ENCODE measurements at places on chromosomes 3 and 15.

DNA sequence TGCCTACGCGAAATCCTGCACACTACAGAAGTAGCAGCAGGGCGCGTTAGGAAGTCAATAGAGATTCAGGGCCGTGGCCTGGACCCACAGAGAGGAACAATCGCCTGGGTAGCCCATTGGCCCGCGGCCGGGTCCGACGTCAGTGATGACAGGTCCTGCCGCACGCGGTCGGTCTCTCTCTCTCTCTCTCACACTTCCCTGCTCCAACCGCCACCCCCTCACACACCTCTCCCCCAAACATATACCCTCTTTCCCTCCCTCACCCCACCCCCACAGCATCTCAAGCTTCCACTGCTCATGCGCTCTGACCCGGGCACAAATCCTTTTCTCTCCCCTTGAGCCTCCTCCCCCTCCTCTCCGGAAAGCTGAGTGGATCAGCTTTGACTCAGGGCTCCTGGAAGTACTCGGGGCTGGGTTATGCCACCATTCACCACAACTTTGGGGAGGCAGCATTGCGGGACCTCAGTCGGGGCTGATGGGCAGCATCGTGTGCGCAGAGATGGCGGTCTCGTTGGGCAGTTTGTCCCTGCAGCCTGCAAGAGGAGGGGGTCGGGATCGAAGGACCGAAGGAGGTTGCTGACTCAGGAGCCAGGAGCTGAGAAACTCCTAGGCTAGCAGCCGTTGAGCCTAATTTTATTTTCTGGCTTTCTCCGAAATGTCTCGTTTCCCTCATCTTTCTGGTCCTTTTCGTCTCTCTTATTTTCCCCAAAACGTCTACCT lies 9.0 kb downstream of the ZIC4 start:
- DNase-seq: no peak

DNA sequence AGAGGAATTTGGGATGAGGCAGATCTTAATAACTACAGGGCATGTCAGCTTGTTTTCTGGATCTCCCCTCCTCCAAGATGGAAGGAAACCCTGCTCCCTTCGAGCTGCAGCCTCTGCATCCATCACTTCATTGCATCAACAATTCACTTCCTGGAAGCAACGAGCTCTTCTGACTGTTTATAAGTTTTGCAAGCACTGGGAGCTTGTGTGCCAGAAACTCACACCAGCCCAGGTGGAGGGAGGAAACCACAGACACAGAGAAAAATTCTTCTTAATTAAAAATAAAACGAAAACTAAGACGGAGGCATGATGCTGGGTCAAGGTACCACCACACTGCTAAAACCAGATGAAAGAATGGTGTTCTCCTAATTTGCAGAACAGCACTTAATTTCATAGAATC lies 10.6 kb downstream of the LRIG1 start:
- no peak for DNase-seq

DNA sequence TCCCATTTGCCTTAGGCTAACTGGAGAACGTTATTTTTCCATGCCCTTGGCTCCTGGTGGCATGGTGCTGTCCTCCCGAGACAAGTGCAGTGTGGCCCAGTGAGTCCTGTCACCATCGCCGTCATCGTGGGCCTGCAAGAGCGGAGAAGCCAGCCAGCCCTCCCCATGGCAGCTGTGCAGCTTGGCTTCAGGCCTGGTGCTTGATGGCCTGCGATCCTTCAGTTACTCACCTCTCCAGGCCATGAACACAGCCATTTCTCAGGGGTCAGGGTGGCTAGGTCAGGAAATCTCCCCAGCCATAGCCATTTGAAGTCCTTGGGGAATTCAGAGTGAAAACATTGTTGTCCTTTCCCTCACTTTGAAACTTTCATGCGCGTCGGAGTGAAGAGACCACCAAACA lies 189.0 kb upstream of the RGMA start:
- DNase-seq: no peak

DNA sequence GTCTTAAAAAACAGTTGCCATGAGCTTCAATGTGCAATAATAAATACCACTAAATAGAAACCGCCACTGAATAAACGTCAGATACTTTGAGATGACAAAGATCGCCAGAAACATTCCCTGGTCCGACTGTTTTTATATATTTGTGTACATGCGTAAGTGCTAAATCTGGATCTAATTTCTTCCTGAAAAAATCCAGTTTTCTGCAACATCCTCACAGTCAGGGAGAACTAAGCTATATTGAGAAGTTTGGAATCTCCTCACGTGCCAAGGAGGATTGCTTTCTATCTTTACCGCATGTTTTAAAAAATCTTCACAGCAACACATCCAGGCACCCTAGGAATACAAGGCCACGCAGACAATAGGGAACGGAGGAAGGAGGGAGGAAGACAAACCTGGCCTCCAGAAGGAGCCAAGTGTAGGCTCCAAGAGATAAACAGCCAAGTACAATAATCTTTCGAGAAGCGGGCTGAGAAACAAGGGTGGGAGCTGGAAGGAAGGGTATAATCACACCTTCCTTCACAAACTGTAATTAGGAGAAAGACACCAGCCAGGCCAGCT lies 5.7 kb downstream of the VGLL4 start:
- peak; percentile 41 for DNase-seq

- DNase-seq: no peak
Observed at GRCh38 chr3:37297459-37297858, 123.1 kb upstream of the LRRFIP2 start.

DNA sequence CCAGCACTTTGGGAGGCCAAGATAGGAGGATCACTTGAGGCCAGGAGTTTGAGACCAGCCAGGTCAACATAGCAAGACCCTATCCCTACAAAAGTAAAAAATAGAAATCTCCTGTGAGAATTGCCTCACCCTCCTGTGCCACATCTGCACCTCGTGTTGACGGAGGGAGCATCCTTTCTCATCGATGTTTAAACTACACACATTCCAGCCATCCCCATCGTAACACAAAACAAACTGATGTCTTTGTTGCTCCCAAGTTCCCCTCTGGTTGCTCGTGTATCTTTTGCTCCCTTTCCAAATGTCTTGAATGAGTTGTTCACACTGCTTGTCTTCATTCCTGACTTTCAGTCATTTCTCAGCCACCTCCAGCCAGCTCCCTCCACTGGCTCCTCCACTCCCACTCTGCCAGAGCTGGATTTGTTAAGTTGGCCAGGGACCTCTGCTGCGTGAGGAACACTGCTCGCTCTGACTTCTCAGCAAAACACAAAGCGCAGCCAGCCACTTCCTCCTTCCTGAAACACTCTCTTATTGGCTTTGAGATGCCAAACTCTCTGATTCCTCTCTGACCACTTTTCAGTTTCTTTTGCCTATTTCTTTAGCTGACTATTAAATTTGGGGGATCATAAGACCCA lies 53.6 kb upstream of the ATP13A3 start:
- no peak for DNase-seq

- DNase-seq: no peak
Observed at GRCh38 chr15:59245559-59245958, 38.9 kb downstream of the LDHAL6B start.

DNA sequence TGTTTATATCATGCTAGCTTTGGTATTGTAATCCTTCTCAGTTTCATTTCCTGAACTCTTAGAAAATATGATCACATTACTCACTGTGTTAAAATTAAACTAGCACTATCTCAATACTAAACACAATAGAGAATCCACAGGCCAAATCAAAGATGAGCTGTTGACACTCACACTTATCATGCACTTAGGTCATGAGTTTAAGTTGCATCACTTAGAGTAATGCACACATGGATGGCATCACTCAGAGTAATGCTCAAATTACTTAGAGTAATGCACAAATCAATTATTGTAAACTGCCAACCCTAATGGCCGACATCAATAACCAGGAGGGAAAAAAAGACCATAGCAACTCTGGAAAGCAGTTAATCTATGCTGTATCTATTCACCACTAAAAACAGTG lies 40.0 kb upstream of the MCF2L2 start:
- DNase-seq: peak; percentile 5

DNA sequence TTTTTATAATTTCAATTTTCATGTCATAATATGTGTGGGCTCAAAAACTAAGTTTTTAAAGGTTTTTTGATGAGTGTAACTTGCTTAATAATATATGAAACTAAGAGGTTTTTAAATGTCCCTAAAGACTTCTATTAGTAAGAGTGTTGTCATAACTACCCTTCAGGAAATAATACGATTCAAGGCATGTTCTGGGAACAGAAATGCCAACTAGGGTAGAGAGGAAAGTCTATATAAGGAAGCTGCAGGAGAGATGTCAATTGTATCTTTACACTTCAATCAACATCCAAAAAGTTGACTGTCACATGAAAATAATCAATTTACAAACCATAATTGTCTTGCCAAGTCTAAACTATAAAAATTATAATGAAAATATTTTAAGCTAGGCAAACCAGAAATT lies 76.3 kb downstream of the SMARCC1 start:
- DNase-seq: no peak

GRCh38 chr3:128950223-128950938 lies 43.5 kb downstream of the CFAP92 start:
- no peak for DNase-seq

- DNase-seq: no peak
Observed at GRCh38 chr3:119351581-119351980, 57.4 kb downstream of the ARHGAP31 start.

- DNase-seq: no peak
Observed at GRCh38 chr3:113088616-113089015, 97.8 kb downstream of the GTPBP8 start.

DNA sequence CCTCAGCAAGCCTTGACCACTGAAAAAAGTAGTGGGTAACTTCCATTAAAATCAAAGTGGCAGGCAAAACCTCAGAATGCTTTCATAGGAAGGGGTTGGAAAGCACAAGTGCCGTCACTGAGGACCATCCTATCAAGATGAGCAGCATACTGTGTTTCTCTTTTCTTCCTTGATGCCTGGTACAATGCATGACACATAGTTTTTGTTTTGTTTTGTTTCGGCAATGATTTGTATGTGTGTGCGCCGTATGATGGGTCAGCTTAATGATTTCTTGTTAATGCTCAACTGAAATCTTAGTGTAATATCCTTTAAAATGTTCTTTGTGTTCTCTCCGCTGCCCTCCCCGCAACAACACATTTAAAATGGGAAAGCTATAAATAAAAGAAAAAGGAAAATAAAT lies 476.4 kb upstream of the KCNMB2 start:
- no peak for DNase-seq

DNA sequence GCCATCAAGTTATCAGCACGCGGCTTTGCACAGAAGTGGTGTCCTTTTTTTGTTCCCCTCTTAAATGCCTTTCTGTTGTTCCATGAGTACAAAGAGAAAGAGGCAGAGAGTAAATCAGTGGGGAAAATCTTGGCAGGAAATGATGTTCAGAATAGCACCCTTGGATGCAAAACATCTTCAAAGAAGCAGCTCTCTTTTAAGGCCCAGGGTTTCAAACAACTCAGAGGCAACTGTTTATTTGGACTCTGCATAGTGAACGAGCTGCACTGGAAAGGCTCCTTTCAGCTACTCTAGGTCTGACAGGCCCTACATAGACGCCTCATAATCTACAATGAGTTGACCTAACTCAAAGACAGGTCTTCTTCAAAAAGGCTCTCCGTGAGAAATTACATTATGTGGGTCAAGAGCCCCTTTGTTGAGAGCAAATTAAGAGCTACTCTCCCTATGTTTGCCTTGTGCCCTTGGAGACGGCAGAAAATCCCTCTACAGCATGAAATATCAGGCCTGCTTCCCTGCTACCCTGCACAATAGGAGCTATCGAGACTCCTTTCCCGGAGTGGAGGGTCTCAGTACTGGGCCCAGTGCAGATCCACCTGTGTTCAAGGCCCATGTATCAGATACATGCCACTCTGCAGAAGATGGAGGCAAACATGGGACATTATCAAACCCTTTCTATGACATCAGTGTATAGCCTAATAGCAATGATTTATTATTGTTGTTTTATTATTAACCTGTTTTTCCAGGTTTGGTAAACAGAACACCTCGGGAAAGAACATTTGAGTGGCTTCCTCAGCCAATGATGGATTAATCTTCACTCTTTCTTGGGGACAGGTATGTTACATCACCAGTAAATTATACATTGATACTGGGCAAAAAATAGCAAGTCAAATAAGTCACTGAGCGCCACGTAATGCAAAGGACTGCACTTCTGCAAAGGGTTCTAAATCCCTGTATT lies 53.1 kb downstream of the HEG1 start:
- DNase-seq: peak; percentile 71

- DNase-seq: no peak
Observed at GRCh38 chr3:137789236-137789635, 25.1 kb downstream of the SOX14 start.

DNA sequence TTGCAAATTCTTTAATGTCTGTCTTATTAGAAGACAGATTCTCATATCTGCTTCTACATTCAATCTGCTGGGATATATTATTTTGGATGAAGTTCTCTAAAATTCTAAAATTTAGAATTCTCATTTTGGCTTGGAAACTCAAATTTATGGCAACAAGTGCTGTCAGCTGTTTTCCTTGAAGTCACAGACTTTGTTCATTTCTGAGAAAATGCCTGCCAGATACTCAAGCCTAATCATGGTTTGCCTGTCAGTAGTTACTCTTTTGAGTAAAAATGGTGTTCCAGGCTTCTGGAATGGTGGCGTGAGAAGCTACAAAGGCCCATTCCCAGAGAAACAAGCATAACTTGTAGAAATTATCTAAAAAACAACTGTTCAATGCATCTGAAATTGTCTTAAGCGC lies 115.8 kb downstream of the CTNNB1 start:
- DNase-seq: no peak

- no peak for DNase-seq
Observed at GRCh38 chr3:124227150-124227630, 235.3 kb upstream of the ROPN1 start.

GRCh38 chr15:62262305-62262941 lies 97.3 kb upstream of the C2CD4B start:
- no peak for DNase-seq

DNA sequence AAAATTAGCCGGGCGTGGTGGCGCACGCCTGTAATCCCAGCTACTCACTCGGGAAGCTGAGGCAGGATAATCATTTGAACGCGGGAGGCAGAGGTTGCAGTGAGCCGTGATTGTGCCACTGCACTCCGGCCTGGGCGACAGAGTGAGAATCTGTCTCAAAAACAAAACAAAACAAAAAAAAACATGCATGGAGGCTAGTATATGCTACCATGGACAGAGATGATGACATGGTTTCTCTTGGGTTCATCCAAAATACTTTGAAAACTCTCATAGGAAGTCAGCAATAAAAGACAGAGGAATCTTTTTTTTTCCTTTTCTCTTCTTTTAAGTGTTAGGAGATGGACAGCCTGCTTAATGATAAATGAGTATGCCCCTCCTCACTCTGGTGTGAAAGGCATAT lies 137.7 kb upstream of the MB21D2 start:
- DNase-seq: no peak

DNA sequence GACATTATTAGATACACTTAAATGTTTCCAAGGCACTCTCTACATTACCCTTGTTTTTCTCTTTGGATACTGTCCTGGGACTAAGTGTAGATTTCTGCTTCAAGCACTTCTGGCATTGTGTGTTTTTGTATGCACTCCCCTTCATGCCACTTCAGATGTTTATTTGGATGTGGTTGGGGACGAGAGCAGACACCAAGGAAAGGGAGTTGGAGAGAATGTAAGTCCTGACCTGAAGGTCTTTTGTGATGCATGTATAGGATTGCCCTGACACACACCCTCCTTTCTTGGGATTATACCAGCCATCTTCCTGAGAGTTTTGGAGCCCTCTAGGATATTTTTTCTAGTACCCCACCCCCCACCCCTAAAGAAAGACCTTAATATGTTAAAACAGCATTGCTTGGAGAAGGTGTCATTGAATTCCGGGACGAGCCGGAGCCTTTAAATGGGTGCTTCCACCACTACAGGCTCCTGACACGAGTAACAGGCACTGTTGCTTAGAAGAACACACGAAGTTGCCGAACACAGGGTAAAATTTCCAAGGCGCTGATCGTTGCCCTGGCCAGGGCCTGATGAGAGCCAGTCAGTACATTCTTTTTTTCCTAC lies 22.7 kb downstream of the PSMD6 start:
- no peak for DNase-seq
